Activated CD4-positive, alpha-beta T cell treated with anti-CD3 and anti-CD28 coated beads for 4 hours (primary cell): ENCODE measurements at places on chromosomes 1 and 21.
A peak's percentile ranks its signal among the peaks of the same experiment; 100 is the strongest.

- DNase-seq = no peak
These were observed 43.1 kb downstream of the SKI start for GRCh38 chr1:2271211-2271721.

- DNase-seq = no peak
These were observed 32.2 kb upstream of the SYT2 start for GRCh38 chr1:202742496-202742895.

- DNase-seq = no peak
These were observed 104.4 kb downstream of the LEPR start for GRCh38 chr1:65524931-65525265.

- DNase-seq = no peak
These were observed 117.2 kb downstream of the MATN1 start for GRCh38 chr1:30606166-30606565.

- DNase-seq = no peak
These were observed 48.5 kb upstream of the WARS2 start for GRCh38 chr1:119188926-119189325.

DNA sequence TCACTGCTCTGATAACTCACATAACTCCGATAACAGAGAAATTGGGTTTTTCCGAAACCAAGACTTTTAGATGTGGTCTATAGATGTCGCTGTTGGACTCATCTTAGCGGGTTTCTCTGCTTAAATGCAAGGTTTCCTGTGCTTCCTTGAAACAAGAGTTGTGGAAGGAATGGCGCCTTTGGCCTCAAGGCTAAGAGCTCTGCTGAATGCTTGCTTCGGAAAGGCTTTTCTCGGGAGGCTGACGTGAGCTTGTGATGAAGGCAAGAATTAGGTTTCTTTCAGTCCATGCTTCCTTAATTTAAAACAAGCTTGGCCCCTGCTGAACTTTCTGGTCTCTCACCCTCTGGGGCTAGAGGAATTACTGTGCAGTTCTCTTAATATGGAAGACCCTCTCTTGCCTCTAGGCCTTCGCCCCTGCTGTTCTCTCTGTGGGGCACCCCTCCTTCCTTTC, 113.5 kb downstream of the MAP3K21 start:
- no peak for DNase-seq

GRCh38 chr1:162329826-162330225, 46.8 kb downstream of the SPATA46 start:
- no peak for DNase-seq

- no peak for DNase-seq
These were observed 304.3 kb upstream of the ESRRG start for GRCh38 chr1:217027403-217028080.

DNA sequence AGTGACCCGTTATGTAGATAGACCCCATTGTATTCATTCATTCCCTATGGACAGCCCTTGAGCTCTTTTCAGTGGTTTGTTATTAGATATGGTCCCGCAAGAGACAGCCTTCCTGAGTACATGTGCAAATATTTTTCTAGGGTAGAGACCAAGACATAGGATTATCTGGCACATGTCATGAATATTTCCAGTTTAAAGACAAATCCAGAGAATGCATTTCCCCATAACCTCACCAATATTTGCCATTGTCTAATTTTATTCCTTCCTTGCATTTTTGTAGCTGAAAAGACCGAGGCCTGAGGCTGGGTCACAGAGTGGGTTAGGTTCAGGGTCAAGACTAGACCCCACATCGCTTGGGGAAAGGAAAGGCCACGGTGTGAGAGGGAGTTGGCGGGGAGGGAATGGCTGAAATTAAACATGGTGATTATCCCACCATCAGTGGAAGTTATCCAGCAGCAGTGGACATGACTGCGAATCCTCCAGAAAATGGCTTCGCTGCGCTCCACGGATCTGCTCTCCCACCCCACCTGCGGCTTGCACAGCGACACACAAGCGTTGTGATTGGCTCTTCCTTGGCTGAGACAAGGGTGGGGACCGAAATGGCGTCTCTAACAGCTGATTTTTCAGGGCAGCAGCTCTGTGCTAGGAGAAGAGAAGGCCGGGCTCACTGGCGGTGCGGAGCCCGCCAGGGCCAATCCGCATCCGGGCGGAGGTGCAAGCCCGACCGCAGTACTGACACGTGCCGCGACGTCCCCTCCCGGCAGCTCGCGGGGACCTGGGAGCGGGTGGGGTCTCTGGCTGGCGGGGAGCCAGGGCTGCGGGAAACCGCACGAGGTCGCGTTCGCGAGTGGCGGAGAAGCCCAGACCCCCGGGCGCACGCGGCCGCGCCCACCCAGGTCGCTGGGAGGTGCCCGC, 16.1 kb upstream of the STMN1 start:
- DNase-seq = peak; percentile 29

DNA sequence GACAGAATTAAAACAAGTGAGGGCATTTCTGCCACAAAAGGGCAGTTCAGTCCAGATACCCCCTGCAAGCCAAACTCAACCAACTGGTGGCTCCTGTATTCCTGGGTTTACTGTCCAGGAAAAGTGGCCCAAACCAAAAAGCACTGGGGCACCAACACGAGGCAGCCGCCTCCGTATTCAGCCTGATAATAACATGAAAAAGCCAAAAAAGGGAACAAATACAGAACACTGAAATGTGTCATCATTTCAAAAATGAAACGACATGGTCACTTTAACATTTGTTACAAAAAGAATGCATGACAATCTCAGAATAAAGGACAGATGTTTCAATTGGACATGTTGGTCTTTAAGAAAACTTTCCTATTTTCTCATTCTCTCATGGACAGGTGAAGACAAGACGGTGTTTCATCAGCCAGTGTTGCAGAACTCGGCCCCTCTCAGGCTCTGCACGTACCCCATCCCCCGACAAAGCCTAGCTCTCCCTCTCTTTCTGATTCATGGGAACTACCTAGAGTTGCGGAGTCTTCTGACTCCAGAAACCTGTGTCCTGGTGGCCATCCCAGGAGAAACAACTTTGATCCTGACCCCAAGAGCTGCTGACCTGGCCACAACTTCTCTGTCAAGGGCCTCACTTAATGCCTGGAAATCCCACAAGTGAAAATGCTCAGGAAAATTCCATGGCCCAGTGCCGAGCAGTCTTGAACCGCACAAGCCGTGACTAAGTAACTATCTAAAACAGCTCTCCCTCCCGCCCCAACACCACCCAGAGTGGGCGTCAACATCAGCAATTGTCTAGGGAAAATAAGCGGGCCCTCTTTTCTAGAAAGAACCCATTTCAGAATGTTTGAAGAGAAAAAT, 27.1 kb downstream of the ZBTB17 start:
- DNase-seq = peak; percentile 65

DNA sequence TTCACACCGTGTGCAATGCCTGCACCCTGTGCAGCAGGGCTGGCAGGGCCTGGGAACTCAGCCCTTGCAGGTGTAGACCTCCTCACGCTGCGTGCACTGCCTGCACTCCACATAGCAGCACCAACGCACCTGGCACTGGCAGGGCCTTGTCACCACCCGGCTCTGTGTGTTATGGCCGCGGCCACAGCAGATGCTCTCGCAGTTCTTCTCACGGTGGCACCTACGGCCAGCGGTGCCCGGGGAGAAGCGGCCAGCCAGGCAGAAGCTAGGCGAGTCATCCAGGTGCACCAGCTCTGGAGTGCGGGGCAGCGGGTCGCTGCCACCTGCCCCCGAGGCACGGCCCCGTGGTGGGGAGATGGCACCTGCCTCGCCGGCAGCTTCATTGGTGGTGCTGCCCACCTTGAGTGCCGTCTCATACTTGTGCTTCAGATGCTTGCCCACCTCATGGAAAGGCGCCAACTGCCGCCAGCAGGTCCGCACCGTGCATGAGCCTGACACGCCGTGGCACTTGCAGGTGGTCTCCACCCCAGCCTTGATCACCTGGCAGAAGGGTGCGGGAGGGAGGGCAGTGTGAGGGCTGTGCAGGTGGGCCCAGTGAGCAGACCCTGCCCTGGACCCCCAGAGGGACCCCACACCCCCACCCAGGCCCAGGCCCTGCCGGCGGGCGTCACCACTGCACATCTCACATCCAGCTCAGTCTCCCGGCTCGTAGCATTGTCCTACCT, 26.1 kb downstream of the WNT9A start:
- no peak for DNase-seq

GRCh38 chr21:43277481-43278351, 108.9 kb downstream of the CRYAA start:
- no peak for DNase-seq

DNA sequence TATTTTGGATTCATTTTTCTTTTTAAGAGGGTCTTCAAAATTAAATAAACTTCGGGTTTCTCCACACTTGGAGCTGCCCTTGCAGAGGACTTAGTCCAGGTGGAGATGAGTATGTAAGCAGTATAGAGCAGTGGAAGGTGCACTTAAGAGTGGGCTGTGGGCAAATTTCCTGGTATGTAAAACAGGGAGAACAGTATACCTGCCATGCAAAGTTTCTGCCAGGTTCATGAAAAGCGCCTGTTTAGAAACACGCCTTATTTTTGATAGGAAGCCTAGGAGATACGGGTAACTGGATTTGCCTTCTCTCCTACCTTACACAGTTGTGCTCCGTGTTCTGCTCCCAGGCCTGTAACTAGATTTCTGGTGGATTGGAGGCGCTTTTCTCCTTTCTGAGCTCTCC, 1.2 kb downstream of the KDM4A start:
- DNase-seq = no peak

DNA sequence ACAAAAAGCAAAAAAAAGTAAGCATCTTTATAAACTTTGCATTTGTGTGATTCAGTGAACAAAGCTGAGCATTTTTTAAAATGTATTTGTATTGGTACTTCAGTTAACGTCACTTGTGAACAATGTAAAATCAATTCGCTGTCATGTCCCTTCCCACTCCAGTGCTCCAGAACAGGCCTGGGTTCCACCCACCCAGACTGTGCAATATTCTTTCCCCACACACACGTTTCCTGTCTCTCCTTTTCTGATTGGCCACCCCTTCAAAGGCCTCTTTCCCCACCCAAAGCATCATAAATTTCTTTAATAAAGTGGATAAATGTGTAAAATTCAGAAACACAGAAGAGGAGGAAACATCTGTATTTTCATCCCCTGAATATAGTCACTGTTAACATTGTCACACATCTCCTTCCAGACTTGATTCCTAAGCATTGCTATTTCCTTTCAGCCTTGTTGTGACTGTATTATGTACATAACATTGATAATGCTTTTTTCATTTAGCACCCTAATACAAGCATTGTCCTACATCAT, 12.0 kb downstream of the CLEC20A start:
- DNase-seq = no peak

GRCh38 chr1:242011894-242012660, 13.2 kb upstream of the MAP1LC3C start:
- no peak for DNase-seq
